ENCODE measurements at places on chromosomes 7 and 10.

DNA sequence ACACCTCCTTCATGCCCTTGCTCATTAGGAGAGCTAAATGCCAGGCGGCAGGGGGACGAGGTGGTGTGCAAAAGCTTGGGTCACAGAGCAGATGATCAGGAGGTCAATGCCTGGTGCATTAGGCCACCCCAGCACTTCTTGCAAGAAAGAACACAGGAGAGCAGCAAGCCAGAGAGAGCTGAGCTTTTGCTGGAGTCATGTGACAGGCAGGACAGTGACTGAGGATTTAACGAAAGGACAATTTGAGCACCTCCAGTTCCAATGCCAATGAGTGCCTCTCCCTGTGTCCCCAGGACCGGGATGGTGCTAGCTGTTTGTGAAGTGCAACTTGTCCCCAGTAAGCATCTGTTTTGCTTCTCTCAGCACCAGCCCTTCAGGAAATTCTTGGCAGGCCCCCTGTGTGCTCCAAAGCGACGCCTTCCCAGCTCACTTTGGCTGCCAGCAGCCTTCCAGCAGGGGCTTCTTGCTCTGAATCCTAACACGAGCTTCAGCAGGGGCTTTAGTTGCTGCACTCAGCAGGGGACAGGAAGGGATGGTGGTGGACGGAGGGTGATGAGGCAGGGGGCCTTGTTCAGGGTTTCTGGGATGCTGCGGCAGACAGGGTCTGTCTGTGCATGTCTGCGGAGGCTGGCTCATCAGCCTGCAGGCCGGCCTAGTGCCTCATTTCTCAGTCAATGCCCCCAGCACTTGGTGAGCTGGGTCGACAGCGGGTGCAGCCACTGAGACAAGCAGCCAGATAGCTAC, 368.1 kb downstream of the RPS24 start:
- no peak for DNase-seq

GRCh38 chr10:14162629-14163344, 167.9 kb downstream of the FRMD4A start:
- DNase-seq: no peak

- DNase-seq: no peak
Measured at GRCh38 chr10:26556748-26557640, 118.9 kb downstream of the APBB1IP start.

GRCh38 chr10:96670786-96671185, 49.5 kb downstream of the PIK3AP1 start:
- DNase-seq: no peak

- DNase-seq: no peak
Measured at GRCh38 chr7:5678295-5679047, 103.0 kb downstream of the RNF216 start.

DNA sequence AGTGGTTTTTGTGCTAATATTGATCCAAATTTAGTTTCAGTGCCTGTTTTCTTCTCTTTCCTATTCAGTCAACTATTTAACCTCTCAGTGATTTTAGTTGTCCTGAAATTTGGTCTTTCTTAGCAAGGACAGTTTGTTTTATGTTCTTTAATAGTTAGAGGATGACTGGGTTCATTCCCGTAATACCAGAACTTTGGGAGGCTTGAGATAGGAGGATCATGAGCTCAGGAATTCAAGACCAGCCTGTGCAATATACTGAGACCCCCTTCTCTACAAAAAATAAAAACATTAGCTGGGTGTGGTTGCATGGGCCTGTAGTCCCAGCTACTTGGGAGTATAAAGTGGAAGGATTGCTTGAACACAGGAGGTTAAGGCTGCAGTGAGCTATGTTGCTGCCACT, 148.3 kb downstream of the EXOC4 start:
- no peak for DNase-seq

- no peak for DNase-seq
Measured at GRCh38 chr7:138352570-138353461, 107.2 kb upstream of the TRIM24 start.

- no peak for DNase-seq
Measured at GRCh38 chr7:142134909-142135308, 23.4 kb downstream of the MGAM2 start.

DNA sequence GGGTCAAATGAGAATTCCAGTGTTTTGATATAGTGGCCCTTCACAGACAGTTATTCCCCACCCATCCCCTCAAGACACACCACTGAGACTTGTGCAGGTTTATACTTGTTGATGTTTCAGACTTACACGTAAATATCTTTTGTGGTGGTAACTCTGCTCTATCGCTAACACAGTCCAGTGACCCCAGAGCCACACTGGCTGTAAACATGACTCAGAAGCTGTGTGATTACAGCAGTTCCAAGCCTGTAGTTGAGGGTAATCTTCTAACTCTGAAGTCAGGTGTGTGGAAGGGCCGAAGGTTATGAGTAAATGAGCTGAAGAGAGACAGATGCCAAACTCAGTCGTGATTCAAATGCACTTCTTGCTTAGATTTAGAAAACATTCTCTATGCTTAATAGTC, 19.4 kb downstream of the NOBOX start:
- no peak for DNase-seq

DNA sequence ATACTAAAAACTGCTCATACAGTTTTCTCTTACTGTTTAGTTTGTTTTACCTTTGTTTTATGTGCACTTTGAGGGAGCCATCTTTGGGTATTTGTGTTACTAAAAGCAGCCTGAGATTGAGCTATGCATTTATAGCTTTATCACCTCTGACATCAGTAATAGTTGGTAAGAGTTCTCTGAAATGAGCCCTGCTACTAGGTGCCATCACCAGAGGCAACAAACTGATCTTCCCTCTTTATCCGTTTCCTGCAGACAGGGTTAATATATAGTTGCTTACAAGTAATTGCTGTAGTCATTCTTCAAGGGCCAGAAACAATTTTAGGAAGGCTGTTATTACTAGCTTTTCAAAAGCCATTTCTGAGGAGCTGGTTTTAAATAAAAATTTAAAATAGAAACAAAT, 49.1 kb downstream of the KIF20B start:
- no peak for DNase-seq

GRCh38 chr10:34615770-34616169, 199.3 kb downstream of the PARD3 start:
- no peak for DNase-seq

- DNase-seq: no peak
Measured at GRCh38 chr10:112687647-112688046, 240.6 kb downstream of the VTI1A start.

- no peak for DNase-seq
Measured at GRCh38 chr10:90458054-90458453, 399.8 kb downstream of the HTR7 start.

DNA sequence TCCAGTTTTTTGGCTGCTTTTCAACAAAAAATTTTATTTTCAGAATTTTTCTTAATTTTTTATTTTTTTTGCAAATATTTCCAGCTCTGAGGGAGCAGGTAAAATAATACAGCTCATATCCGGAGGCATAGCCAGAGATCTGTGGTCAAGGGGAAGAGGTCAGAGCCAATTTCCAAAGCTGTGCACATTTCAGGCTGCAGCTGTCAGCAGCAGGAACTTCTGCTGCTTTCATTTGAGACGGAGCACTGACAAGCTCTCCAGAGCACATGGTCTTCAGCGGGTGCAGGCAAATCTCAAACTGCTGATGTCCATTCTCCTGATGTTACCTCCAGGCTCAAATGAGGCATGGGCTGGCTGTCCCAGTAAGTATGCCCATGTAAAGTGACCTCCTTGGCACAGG, 31.1 kb downstream of the SLC26A4 start:
- DNase-seq: no peak

DNA sequence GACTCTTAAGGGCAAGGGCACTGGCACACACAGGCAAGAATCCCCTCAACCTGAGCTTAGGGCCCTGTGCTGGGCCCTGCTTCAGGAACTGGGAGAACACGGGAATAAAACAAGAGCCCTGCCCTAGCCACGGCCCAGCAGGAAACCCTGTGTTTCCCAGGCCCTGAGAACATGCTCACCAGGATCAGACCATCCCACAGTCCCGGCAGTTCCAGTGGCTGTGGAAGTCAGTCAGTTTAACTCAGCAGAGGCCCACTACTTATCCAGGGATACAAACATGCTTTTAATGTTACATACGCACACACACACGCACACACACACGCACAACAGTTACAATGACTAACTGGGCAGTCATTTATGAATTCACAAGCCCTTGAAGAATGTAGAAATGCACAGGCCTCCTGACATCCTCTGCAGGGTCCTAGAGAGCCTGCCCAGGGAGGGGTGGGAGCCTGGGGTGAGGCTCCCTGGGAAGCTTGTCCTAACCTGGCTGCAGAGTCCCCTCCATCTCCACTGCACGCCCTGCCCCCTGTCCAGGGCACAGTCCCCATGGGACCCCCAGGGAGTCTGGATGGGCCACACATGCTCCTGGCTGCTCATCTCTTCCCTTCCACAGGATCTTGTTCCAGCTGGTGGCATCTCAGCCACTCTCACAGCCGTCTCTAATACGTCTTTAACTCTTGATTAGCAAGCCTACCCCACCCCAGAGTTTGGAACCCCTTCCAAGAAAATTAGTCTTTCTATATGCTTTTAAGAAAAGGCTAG, 97.6 kb downstream of the TCERG1L start:
- no peak for DNase-seq

- no peak for DNase-seq
Measured at GRCh38 chr7:130096243-130096827, 26.0 kb downstream of the KLHDC10 start.

GRCh38 chr7:108063520-108063933, 60.6 kb upstream of the LAMB1 start:
- no peak for DNase-seq

GRCh38 chr7:133183969-133184368, 68.9 kb upstream of the EXOC4 start:
- no peak for DNase-seq

DNA sequence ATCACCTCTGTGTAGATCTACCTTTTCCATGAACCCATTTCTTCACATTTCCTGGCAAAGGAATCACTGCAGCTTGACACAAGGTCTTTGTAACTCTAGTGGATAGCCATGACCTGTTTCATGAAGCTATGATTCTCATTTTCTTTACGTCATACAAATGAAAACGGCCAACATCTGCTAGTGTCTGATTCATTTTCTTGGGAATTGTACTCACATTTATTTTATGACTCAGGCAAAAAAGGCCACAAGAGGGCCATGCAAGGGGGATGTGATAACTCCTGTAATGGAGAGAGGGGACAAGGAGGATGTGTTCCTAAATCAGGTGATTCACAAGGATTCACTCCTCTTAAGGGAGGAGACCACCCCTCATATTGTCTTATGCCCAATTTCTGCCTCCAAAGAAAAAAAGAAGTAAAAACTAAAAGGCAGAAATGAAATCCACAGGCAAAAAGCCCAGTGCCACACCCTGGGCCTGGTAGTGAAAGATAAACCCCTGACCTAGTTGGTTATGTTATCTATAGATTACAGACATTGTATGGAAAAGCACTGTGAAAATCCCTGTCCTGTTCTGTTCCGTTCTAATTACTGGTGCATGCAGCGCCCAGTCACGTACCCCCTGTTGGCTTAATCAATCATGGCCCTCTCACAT, 249.9 kb downstream of the IPMK start:
- no peak for DNase-seq

All from esophagus squamous epithelium (tissue), 5 donors.